Mesothelial cell of epicardium (in vitro differentiated cells): ENCODE measurements at places on chromosomes 16 and 17. TPM values are rescaled to one million over a fixed set of nuclear protein-coding genes. Genes with fewer than 3 reads are reported as not detected.
A peak's percentile ranks its signal among the peaks of the same experiment; 100 is the strongest.

The NGFR gene
- 14.7 to 16.1 TPM (median 14.9 TPM) in 3 replicates for total RNA-seq

The SLC7A6 gene
- 66.0 to 73.2 TPM (median 70.4 TPM) in 3 replicates for total RNA-seq

The PLEKHH3 gene
- 35.9 to 38.2 TPM (median 37.8 TPM) in 3 replicates for total RNA-seq

The ZNF688 gene
- 10.1 to 12.0 TPM (median 11.3 TPM) in 3 replicates for total RNA-seq

The KRTAP2-1 gene
- not detected in 3 replicates for total RNA-seq

The RRAD gene
- total RNA-seq = 2.7 to 3.7 TPM (median 2.9 TPM) in 3 replicates

The CLEC18B gene
- total RNA-seq = 0.29 to 1.1 TPM (median 0.89 TPM) in 3 replicates

The CHST4 gene
- total RNA-seq = not detected in 3 replicates

The KRT40 gene
- total RNA-seq = 0.16 TPM in 1 of 3 replicates, not detected in the others

The CACNG5 gene
- not detected in 3 replicates for total RNA-seq

The GRB7 gene
- 44.6 to 53.3 TPM (median 46.4 TPM) in 3 replicates for total RNA-seq

The CAPNS2 gene
- 2.2 to 2.8 TPM (median 2.5 TPM) in 3 replicates for total RNA-seq

The MYO1D gene
- 41.9 to 51.6 TPM (median 48.6 TPM) in 3 replicates for total RNA-seq

DNA sequence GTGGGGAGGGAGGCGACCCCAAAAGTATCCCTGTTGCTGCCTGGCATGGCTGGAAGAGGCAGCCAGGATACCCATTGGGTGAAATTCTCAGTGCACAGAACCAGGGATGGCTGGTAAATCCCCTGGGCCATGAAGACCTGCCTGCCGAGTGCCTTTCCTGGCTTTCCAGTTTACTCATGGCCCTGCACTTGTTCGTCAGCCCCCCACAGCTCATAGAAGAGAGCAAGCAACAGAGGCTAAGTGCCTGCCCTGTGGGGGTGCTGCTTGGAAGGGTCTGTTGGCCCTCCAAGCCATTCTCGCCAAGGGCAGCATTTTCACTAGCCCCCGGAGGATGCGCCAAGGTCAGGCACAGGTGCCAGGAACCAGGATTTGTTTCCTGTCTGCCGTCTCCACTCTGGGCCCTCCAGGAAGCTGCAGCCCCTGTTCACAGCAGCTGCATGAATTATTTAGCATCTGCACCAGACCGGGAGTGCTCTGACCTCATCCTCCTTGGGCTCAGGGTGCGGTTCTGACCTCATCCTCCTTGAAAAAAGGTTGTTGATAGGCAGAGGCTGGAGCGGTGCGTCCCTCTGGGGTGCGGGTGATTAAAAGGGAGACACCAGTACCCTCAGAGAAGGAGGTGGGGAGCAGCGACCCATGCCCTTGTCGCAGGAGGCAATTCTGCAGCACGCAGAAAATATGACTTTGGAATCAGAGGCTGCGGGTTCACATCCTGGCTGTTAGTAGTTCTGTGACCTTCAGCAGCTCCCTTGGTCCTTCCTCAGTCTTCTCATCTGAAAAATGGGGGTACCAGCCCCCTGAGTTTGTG, 14.2 kb upstream of the CD300A start:
- no peak for DNase-seq

- no peak for DNase-seq
Observed at GRCh38 chr16:49556606-49557446, 183.2 kb downstream of the C16orf78 start.

DNA sequence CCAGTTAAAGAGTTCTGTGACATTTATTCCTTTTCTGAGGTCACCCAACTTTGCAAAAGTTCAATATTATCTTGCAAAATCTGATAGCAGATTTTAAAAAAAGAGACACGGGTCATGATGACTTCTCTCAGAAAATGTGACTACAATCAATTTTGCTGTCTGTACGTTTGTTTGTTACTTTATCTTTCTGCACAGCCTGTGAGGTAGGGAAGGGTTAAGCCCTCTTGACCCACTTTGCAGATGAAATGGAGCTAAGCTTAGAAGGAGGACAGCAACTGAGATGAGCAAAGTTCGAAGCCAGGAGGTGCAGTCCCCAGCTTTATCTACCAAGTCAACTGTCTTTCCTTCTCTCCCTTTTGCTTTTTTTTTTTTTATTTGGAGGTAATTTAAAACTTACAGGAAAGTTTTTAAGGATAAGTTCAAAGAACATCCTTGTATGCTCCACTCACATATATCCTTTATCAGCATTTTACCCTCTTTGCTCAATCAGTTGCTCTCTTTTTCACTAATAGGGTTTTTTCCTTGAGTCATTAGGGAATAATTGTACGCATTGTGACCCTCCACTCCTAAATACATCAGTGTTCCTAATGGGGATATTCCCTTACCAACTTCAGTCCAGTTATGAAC, 86.8 kb downstream of the MSI2 start:
- DNase-seq = no peak

GRCh38 chr16:74438492-74438979, 17.3 kb upstream of the CLEC18B start:
- no peak for DNase-seq

DNA sequence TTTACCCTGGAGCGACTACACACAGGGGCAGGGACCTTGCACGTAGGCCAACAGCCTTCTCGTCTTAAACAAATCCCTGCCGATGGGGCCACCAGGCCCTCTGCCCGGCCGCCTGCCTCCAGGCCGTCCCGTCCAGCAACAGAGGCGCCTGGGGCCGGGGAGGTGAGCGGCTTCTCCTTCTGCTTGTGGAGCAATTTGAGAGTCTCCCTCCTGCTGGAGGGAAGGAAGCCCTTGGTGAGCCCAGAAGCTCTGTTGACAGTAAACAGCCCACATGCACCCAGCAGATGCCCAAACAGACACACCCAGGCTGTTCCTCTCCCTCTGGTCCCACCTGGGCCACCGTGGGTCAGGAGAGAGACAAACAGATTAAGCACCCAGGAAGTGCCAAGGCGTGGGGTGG, 8.1 kb downstream of the SLC43A2 start:
- no peak for DNase-seq

DNA sequence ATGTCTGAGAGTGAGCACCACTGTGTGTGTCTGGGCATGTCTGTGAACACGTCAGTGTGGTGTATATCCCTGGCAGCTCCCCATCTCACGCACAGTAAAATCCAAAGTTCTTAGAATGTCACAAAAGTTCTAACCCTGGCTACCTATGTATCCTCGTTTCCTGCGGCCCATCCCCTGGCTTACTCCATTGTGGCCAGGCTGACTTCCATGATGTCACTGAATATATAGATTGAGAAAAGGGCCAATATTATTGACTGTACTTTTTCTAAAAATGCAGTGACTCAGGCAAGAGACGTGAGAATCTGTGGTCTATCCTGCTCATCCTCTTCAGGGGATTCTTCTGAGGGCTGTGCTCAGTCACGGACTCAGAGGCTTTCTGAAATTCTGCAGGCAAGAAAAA, 963 bp upstream of the METTL22 start:
- DNase-seq = no peak

DNA sequence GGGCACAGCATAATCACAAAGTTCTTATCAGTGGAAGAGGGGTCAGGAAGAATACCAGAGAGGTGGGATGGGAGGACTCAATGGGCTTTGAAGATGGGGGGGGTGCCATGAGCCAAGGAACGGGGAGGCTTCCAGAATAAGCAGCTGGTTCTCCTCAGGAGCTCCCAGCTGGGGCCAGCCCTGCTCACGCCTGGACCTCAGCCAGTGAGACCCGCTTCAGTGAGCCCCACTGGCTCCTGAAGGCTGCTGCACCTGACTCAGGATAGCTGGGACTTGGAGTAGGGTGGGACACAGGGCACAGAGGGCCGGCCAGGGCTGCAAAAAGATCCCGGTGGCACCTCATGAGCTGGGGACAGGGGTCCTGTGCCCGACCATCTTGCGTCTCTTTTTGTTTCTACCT, 24.4 kb upstream of the ZC3H18 start:
- DNase-seq = no peak

DNA sequence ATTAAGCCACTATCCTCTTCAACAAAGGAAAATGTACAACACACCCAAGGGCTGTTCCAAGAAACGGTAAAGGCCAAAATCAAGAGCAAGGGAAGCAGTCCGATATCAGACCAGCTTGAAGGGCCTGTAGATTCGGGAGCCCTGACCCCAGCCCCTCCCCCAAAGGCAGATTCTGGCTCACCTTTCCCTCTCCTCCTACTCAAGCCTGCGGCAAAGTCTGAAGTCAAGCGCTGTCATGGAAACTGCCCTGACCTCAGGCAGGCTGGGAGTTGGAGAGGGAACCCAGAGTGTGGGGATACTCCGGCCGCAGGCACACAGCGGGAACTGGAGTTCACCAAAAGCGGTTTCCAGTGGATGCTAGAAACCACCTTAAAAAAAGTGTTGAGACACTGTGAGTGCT, 1.8 kb downstream of the ALYREF start:
- no peak for DNase-seq

GRCh38 chr16:51453251-51453650, 302.2 kb upstream of the SALL1 start:
- DNase-seq = no peak

GRCh38 chr17:67107171-67107570, 62.8 kb downstream of the CACNG1 start:
- no peak for DNase-seq

GRCh38 chr16:61263400-61263799, 772.8 kb downstream of the CDH8 start:
- DNase-seq = no peak

DNA sequence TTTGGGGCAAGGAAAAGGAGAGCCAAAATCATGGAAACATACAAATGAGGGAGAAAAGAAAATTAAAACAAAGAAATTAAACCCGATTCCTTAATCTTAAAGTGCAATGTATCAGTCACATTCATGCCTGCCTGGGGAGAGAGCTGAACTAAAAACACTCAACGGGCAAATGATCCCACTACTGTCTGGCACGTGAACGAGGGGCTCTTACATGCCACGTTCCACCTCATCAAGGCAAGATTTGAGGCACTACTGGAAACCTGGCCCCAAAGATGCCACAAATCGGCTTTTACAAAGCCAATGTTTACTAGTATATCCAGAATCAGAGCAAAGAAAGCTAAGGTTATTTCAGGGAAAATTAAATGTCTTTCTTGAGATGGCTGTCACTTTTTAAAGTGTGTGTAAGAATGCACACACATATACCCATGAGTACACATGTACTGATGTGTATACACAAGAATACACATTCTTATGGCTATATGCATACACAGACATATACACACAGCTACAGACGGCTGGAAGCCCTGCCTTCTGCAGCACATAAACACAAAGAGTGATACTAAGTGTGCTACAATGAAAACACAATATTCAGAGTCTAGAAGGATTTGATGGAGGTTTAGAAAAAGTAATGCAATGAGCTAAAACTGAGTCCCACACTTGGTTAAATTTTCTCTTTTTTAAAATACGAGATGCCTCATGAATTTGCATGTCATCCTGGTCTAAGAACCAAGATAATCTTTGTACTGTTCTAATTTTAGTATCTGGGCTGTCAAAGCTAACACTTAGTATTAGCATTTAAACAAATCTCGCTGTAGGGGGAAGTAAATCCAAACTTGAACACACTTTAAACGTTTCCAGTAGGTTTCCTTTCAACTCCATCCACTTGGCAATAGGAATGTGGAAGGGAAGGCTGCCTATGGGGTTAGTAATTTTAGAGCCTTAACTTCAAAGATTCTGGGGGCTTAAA, 85.8 kb downstream of the CYTH1 start:
- no peak for DNase-seq

- no peak for DNase-seq
Observed at GRCh38 chr16:85064186-85064585, 36.6 kb downstream of the KIAA0513 start.

- no peak for DNase-seq
Observed at GRCh38 chr17:76940738-76941350, 72.6 kb downstream of the MGAT5B start.

DNA sequence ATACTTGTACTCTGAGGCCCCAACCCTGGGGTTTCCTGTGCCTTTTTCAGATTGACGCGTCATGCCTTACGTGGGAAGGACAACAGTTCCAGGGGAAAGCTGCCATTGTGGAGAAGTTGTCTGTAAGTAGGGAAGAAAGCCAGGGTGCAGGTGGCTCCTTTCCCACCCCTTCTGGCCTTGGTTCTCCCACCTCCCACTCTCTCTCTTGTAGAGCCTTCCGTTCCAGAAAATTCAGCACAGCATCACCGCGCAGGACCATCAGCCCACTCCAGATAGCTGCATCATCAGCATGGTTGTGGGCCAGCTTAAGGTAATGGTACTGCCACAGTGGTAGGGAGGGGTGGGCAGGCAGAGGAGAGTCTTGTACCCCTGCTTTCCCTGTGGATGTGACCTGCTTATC, 4.6 kb upstream of the EDC4 start:
- no peak for DNase-seq

GRCh38 chr17:65598746-65599145, 37.3 kb upstream of the AXIN2 start:
- DNase-seq = no peak

- no peak for DNase-seq
Observed at GRCh38 chr16:51152691-51153576, 1.9 kb upstream of the SALL1 start.

DNA sequence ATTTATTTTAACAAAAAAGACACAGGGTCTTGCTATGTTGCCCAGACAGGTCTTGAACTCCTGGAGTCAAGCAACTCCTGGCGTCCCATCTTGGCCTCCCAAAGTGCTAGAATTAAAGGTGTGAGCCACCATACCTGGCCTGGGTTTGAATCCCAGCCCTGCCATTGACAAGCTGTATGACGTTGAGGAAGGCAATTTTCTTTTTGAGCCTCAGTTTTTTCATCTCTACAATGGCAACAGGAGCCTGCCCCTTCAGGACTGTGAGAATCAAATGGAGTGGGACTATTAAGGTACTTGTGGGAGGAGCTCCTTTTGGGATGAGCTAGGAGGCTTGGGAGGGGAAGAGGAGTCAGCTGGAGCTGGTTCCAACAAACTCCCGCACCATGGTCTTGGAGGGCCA, 6.2 kb downstream of the RARA start:
- DNase-seq = no peak

DNA sequence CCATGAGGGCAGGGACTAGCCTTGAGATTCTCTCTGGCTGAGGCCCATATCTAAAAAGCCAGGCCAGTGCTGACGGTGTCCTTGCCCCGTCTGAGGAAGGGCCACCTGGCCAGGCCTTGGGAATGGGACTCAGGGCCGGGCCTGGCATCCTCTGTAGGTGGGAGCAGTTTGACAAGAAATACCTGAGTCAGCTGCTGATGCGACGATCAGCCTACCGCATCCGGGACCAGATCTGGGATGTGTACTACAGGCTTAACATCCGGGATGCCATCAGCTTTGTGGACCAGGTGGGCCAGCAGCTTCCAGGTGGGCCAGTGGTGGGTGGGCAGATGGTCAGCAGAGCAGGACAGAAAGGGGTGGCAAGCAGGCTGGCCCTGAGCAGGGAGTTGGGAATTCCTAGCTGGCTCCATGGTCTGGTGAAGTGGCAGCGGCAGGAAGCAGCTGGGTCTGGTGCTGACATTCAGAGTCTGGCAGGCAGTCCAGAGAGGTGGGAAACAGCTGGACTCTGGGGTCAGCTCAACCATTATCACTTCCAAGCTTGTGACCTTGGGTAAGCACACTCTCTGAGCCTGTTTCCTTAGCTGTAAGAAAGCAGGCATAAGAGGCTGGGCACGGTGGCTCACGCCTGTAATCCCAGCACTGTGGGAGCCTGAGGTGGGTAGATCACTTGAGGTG, 9.5 kb downstream of the SLC9A5 start:
- no peak for DNase-seq

- DNase-seq = no peak
Observed at GRCh38 chr17:17067257-17067656, 25.0 kb downstream of the MPRIP start.

GRCh38 chr17:79420318-79421243, 190.3 kb downstream of the RBFOX3 start:
- DNase-seq = no peak

- DNase-seq = peak; percentile 79
Observed at GRCh38 chr16:28925386-28926228, 569 bp upstream of the RABEP2 start.
